Stimulated activated CD4-positive, alpha-beta T cell treated with anti-CD3 and anti-CD28 coated beads, Interleukin-15, amount 100 ng/mL, for 1 hour (primary cell): ENCODE measurements at places on chromosomes 12 and 14.
A peak's percentile ranks its signal among the peaks of the same experiment; 100 is the strongest.

- DNase-seq, result no peak
Observed at GRCh38 chr12:125674554-125675338, 609.5 kb downstream of the AACS start.

- no peak for DNase-seq
Observed at GRCh38 chr14:76271041-76271755, 104.7 kb upstream of the ESRRB start.

DNA sequence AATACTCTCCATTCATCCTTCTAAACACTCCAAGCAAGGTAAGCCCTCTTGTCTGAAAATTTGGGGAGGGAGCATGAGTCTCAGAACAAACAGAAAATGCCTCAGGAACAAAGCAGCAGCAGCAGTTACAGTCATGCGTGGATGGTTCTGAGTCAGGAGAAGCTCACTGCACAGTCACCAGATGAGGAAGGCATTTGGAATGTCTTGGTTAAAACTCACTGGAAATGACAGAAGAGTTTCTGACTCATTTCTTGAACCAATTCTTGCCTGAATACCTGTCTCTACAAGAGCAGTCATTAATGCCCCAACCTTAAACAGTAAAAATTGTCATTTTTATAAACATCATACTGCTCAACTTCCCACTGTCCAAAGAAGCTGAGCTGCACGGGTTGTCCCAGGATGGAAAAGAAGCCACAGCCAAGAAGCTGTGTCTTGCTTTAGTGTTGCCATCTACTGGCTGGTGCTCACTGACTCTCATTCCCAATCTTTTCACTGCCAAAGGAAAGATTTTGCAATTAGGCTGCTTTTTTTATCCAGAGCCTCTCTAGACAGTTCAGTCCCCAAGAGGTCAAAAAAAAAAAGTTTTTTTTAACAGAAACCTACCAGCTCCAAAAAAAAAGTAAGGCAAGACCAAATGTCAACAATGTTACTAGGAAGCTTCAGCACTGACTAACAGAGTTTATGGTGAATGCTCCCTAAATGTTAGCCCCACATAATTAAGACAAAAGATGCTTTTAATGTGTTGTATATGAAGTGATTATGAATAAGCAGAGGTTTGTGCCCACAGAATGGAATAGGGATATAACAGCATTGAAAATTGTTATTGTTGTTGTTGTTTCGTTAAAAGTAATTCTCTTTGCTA is 40.4 kb downstream of the KICS2 start:
- no peak for DNase-seq

GRCh38 chr12:13062669-13063068 is 18.5 kb downstream of the FAM234B start:
- DNase-seq, result no peak

GRCh38 chr12:11973396-11973795 is 97.3 kb upstream of the BCL2L14 start:
- no peak for DNase-seq

GRCh38 chr12:43965899-43966298 is 130.0 kb downstream of the TMEM117 start:
- no peak for DNase-seq

GRCh38 chr14:93655078-93655750 is 133.1 kb downstream of the PRIMA1 start:
- no peak for DNase-seq

DNA sequence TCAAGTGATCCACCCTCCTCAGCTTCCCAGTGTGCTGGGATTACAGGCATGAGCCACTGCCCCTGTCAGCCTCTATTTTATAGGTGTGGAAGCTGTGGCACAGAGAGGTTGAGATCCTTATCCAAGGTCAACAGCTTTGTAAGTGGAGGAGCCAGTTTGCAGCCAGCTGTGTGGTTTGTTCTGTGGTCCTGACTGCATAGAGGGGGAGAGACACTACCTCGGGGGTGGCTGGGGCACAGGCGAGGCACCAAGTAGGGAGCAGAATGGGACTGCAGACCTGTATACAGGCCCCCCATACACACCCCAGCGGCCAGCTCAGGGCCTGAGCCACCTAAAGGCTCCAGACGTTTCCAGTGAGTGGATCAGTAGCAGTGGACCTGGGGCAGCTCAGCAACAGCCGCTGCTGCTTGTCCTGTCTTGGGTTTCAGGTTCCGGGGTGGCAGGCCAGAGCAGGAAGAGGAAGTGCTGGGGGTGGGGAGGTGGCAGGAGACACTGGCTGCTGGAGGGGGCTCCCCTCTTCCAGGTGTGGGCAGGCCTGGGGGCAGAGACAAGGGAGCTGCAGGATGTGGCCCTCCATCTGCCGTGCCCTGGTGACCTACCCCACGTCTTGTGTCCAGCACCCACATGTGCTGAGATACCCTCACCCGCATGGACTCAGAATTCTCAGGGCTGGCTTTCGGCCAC is 11.0 kb downstream of the ORAI1 start:
- DNase-seq, result peak; percentile 22

- no peak for DNase-seq
Observed at GRCh38 chr12:7705846-7706245, 5.4 kb upstream of the DPPA3 start.

DNA sequence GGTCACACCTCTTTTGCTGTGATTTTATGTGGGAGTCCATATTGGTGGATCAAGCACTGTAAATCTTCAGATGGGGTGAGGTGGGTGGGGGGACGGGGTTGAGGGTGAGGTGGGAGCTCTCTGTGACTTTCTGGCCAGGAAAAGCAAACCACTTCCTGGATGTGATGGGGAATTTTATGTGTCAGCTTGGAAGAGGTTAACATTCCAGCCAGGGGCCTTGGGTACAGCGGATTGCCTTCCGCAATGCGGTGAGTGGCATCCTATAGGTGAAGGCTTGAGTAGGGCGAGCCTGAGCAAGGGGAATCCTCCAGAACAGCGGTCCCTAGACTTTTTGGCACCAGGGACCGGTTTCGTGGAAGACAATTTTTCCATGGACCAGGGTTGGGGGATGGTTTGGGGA is 36.2 kb downstream of the DLK1 start:
- no peak for DNase-seq

- DNase-seq, result no peak
Observed at GRCh38 chr12:106847861-106848260, 73.4 kb downstream of the RIC8B start.

GRCh38 chr12:93415723-93416464 is 25.9 kb downstream of the UBE2N start:
- no peak for DNase-seq

GRCh38 chr12:118033902-118034301 is 17.4 kb downstream of the RFC5 start:
- DNase-seq, result no peak

DNA sequence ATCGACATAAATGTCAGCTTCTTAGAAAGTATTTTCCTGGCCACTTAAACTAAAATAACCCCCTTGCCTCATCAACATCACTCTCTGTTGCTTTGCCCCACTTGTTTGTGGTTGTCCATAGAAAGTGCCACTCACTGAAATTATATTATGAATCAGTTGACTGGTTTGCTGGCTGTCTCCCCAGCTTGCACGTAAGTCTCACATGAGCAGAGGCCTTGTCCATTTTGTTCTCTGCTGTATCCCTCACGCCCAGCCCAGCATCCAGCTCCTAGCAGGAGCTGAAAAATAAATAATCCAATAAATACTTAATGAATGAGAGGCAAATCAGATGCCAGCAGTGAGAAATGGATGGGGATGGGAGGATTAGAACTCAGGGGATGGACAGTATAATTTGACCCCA is 159.3 kb downstream of the KSR2 start:
- DNase-seq, result no peak

DNA sequence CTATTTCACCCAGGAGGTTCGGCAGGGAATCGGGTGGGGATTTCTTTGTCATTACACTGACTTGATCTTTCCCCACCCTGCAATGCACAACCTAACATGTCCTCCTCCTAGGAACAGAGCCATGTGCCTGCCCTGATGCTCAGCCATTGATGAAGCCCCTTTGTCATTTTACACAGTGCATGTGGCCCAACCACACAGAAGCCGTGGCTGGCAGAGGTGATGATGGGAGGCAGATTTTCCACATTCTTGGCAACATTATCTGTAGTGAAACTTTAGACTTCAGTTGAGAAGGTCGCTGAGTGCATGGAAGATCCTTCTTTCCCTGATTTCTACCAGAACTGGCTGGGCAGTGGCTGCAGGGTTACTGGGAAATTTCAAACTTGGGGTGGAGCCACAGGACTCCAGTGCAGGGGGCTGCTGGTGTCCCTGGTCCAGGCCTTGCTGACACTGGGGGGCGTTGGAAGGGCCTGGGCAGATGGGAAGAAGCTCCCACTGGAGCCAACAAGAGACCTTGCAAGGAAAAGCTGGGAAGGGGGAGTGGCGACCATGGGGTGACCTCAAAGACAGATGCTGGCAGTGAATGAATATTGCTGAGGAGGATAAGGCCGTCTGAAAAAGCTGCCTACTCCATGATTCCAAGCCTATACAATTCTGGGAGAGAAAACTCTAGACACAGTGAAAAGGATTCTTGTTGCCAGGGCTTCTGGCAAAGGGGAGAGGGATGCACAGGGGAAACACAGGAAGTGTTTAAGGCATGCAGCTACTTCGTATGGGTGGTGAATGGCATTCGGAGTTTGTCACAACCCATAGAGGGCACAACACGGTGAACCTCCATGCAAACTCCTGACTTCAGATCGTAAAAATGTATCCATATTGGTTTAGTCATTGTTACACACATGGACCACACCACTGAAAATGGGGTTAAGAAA is 41.8 kb upstream of the P2RX7 start:
- no peak for DNase-seq

DNA sequence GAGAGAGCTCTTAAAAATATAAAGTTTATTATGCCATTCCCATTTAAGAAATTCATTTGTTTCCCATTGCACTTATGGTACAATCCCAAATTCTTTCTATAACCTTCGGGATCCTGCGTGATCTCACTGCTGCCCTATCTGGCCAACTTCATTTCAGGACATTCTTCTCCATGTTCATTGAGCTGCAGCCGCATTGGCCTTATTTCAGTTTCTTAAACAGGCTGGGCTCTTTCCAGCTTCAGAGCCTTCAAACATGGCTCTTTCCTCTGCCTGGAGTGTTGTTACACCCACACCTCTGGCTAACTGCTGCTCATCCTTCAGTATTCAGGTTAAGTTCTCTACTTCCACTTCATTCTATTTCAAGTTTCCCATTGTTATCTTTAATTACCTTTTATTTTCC is 58.5 kb upstream of the LRTM2 start:
- no peak for DNase-seq

DNA sequence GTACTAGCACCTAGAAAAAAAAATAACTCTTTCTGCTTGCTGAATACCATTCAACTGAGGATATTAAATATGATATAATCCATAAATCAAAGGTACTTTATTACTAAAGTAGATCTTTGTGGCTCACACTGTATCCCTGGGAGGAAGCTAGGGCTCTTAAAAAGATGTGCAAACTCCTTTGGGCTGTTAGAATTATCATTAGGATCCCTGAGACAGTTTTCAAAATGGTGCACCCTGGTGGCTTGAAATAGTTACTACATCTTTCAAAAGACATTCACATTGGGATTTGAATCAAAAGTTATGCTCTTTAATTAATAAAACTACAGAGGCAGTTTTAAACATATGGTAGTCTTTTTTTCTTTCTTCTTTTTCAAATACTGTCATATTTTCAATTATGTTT is 228.5 kb upstream of the G2E3 start:
- DNase-seq, result no peak

- DNase-seq, result no peak
Observed at GRCh38 chr14:24956104-24956503, 93.8 kb downstream of the STXBP6 start.

DNA sequence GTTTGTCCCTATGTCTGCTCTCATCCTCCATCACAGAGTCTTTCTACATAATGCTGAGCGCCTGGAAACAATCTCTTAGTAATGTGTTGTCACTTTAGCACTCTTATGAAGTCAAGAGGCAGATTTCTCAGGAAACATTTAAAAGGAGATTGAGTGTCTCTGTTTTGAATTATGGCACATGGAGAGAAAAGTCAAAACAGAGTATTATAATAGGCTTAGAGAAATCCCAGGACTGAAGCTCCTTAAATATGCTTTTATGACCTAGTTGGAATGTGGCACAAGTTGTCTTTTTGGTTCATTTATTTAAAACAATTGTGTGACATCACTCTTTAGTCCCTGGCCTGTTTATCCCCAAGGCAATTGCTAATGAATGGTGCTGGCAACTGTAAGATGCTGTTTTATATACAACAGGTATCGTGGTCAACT is 117.8 kb upstream of the HIF1A start:
- DNase-seq, result no peak

DNA sequence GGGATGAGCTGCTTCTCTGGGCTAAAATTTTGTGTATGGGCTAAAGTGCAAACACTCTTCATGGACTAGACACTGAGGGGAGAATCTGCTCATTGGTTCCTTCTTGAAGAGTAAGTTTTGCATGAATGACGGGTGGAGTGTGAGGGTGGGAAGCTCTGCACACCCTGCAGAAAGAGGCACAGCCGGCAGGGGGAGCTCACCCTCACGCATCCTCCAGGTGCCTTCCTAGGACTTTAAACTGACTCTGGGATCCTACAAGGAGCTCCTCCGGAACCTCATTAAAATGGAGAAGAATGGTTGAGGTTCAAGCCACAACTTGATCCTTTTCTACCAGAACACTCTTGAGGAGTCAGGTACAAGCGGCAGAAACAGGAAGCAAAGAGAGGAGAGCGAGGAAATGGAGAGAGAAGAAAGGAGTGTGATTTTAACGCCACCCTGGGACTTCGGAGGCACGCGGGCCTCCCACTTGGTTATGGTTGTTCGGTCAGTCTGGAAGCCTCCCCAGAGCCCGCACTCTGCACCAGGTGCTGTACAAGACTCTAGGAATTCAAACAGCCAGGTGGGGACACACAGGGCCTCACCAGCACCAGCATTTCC is 87.5 kb downstream of the SETD3 start:
- no peak for DNase-seq

DNA sequence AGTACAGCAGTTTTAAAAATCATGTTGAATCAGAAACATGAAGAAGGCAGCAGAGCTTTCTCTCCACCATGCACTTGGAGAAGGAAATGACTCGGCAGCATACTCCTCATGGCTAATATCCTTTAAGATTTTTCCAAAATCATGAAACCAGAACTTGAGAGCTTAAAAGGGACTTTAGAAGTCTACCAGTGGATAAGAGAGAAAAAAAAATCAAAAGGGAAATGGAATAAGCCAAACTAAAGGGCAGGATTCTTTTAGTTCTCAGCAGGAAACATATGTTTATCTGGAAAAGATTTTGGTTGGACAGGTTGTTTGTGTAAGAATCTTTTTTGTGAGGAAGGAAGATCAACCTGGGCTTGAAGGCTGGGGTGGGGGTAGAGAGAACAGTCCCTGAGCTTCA is 111.8 kb downstream of the PRKCH start:
- DNase-seq, result no peak

DNA sequence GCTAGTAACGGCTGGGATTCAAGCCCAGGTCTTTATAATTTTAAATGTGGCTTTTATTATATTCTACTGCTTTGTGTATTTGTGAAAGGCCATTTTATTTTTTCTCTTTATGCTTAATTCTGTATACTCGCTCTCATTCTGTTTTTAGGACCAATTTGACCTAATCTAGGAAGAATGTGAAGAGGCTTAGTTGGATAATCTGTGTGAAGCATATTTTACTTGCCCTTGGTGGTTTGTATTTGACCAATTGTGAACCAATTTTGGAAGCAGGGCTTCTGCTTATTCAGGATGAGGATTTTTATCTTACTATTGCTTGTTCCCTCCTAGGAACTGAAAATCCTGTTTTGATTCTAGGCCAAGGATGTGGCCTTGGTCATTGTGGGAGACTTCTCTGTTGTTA is 113.1 kb downstream of the TTC6 start:
- no peak for DNase-seq

- no peak for DNase-seq
Observed at GRCh38 chr14:92387578-92387977, 64.6 kb downstream of the SLC24A4 start.
